ENCODE measurements at places on chromosomes 16 and 17.

DNA sequence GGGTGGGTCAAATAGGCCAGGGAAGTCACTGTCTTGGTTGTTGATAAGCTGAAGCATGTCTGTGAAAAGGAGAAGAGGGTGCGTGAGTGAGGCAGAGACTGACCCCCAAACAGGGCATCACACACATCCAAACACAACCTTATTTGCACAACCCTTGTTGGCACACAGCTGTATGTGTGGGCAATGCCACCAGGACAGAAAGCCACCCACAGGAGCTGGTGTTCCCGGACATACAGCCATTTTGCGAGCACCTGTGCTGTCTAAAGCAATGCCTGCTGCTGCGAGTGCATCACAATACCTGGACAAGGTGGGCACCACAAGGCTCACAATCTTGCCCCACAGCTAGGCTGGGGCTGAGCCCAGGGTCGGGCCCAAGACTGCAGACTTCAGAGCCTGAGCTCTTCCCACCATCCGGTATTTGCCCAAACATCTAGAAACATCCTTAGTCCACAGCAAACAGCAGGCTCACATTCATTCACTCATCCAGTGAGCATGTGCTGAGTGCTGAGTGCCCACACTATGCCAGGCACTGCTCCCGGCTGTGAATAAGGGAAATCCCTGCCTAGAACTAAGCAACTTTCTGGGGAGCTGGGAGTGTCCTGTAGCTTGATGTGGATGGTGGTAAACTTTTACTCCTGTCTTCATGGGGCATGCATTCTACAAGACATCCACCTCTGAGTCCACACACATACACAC, 16.2 kb downstream of the SREBF1 start:
- DNase-seq = no peak

DNA sequence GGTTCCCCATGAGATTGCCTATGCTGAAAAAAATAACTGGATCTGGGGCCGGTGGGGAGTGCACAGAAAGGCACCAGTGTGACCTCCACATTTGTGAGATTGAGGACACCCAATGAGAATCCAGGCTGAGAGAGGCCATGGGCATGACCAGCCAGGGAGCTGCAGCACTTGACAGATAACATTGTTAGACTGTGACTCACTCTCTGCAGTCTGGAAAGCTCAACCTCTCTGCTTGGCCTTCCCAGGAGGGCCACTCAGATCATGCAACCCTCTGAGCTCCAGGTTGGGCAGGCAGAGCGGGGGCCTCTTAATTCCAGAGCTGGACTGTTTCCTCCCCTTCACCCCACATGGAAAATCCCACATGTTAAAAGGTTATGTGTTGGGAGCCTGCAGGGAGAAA, 30.1 kb downstream of the FZD2 start:
- no peak for DNase-seq

DNA sequence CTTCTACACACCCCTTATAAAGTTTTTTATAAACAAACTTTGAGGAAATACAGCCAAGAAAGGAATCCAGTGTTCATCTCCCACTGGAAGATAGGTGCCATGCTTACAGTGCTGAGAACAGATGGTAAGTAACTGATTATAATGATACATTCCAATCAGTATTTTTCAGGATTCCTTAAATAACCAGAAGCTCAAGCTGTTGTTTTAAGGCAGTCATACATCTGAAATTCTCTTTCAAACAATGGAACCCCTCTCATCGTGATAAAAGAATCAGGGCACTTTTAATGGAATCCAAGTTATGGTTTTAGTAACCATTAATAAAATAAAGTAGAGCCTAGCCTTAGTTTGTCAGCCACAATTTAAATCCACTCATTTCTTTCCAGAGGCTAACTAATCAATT, 56.1 kb upstream of the STAC2 start:
- no peak for DNase-seq

DNA sequence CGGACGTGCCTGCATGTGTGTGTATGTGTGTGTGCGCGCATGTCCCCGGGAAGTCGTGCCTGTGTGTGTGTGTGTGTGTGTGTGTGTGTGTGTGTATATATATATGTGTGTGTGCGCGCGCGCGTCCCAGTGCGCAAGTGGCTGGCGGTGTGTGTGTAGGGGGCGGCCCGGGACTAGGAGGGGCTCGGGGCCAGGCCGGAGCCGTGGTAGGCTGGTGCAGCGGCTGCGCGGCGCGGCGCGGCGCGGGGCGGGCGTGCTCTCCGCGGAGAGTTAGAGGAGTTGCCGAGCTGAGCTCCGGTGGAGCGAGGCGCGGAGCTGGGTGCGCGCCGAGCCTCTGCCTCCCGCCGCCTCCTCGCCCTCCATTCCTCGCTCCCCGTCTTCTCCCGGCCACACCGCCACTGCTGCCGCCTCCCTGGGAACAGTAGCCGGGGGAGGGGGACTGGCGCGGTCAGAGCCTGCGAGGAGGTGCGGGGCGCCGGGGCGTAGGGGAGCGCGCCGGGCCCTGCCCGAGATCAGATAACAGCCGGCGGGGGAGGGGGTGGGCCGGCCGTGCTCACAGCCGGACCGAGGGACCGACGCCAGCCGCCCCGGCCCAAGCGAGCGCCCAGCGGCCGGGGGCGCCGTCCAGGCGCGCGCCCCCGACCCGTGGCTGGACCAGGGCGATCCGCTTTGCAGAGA, at the start of gene KCNJ12:
TSS of gene KCNJ12 (plus strand) at position 277 of the 678 bp plus-strand sequence. CDS start 38,986 bp downstream, outside the sequence.
- DNase-seq = peak; percentile 33

- DNase-seq = no peak
Measured at GRCh38 chr17:29927546-29927945, 2.5 kb downstream of the SSH2 start.

Measured in NCI-H2227 treated with DMSO at 0.1 percent for 48 hours (cell line).